ENCODE measurements at places on chromosomes 4 and X. TPM values are rescaled to one million over a fixed set of nuclear protein-coding genes. Genes with fewer than 3 reads are reported as not detected.

Gene CCKAR
- total RNA-seq: not detected

Gene ADH6
- not detected for total RNA-seq

Gene GPR50
- total RNA-seq: not detected

DNA sequence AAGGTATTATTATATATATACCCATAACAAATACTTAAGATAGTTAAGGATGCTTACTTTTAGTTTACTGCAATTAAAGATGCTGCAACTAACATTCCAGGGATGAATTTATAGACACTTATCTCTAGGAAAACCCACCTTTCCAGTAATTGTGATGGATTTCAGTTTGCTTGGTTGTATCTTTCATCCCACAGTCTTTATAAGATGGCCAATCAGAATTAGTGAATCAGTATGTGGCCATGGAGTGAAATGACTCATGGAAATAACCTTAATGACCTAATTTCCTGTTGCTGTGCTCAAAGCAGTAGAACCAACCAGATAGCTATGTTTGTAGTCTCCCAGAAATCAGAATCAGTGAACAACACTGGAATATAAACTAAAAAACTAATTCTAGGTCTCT lies 26.4 kb downstream of the MOSPD2 start:
- DNase-seq: no peak

GRCh38 chr4:81648576-81649275 lies 177.0 kb upstream of the RASGEF1B start:
- DNase-seq: no peak

GRCh38 chrX:96424007-96424406 lies 260.6 kb upstream of the DIAPH2 start:
- no peak for DNase-seq

DNA sequence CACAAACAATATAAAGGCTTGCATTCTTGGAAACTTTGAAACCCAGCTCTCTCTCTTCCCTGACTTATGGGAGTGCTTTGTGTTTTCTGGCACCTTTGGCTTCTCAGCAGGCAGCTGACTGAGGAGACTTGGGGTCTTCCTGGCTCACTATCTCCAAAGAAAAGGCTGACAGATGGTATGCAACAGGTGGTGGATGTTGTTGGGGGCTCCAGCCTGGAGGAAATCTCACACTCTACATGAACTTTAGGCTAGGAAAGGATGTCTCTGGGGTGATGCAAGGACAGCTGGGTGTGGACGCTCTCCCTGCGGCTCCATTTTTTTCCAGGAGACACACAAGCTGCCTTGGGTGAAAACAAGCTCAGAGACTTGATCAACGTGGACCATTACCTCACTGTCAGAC lies 67.4 kb downstream of the DNAAF6 start:
- DNase-seq: no peak

DNA sequence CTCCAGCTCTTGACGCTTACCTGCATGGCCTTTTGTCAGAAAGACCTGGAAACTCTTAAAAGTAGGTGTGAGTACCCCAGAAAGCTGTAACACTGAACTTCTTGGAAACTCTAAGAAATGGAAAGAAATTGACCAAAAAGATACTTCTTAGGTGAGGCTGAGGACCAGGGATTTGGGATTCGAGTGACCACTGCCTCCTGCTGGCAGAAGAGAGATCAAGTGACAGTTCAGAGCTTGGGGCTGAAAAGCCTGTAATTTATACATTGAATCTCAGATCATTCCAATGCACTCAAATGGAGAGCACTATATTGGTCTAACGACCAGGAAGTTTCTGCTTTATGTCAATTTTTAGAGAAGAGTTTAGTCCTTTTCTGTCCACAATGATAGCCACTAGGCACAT lies 204.6 kb downstream of the PDGFRA start:
- no peak for DNase-seq

DNA sequence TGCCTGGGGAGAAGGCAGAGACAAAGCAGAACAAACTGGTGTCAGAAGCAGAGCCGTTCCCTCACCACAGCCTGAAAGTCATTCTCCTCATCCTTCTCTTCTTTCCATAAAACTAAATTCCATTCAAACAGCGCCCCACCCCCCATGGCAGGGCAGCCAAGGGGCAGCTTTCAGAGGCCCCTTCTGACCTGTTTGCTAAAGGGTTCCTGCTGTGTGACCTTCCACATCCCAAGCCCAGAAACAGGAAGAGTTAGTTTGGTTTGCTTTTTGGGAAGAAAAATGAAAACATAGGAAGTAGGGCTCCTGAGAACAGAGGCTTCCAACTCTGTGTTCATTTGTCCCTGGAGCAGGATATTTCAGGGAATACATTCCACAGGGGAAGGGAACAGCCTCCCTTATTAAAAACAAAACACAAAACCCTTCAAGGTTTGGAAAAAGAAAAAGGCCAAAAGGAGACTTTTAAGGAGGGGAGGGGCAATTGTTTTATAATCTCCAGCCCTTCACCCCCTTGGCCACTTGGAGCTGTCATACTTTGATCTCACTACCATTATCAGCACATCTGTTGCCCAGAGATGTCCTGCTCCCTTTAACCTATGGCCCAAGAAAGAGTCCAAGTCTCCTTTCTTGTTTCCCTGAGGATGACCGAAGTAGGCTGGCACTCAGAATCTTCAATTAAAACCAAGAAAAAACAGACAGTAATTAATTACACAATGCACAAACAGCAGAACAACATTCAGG lies 25.3 kb downstream of the STARD8 start:
- DNase-seq: peak; percentile 77

- no peak for DNase-seq
Measured at GRCh38 chr4:107333518-107333917, 297.4 kb upstream of the DKK2 start.
